NCI-H1105 treated with DMSO at 0.1 percent for 48 hours (cell line): ENCODE measurements at places on chromosomes 4 and X.

DNA sequence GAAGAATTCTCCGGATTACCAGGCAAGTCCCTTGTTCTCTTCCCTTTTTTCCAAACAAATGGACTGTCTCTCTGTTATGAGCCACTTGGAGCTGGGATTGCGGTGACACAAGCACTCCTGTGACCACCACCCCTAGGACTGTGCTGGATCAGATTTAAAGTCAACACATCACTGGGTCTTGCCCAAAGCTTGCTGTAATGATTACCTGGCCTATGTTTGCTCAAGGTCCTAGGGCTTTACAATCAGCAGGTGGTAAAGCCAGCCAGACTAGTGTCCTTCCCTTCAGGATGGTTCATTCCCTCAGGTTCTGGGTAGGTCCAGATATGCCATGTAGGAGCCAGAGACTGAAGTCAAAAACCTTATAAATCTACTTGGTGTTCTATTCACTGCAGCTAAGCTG, 144.7 kb downstream of the COX18 start:
- DNase-seq, result no peak

- DNase-seq, result no peak
Measured at GRCh38 chr4:137961051-137961438, 281.1 kb downstream of the SLC7A11 start.

DNA sequence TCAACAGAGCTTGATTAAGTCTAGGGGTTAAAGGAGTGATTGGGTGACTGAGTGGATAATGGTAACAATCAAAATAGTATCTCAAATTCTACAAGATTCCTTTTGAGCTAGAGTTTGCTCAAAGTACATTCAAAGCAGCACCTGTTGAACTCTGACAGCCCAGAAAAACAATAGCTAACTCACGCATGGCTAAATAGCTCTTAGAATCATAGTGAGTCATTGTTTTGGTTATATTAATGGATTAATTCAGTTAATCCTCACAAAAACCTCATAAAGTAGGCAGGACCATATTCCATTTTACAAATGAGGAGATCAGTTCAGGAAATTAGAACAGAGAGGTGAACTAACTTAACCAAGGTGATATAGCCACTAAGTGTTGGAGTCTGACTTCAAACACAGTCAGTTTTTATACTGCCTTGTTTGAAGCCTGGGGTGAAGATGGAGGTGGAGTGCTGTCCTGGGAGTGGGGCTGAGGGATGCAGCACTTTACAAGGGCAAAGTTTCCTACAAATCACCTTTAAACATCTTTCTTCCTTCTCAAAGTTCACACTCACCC, 35.9 kb upstream of the PPM1K start:
- DNase-seq, result no peak

DNA sequence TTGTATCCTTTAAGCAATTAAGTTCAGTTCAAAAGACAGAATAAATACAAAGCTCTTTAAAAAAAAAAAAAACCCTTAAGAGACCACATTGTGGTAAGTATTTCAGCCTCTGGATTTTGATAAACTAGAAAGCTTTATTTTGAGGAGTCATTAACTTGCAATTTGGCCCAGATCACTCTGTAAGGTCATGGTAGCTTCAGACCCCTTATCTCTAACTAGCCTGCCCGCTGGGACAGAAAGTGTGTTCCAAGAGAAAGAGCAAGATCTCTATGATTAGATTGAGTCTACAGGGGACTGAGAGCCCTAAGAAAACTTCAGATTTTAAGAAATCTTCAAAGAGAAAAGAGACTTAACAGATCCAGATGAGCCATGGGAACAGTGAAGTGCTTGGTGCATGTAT, 45.6 kb downstream of the GALNT7 start:
- no peak for DNase-seq

DNA sequence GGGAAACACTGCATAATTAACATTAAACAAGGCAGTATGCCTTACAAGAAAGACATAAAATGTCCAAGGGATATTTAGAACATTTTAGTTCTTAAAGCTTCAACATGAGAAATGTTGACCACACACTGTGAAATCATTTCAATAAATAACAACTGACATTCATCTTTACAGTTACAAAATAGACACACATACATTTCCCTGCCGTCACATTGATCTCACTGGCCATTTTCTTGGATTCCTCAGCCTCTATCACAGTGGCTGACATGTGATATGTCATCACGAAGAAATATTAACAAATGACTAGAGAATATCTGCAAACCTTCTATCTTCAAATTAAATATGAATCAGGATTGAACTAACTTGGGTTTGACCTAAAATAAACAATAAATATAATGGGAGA, 1.9 kb downstream of the CXCL2 start:
- no peak for DNase-seq

DNA sequence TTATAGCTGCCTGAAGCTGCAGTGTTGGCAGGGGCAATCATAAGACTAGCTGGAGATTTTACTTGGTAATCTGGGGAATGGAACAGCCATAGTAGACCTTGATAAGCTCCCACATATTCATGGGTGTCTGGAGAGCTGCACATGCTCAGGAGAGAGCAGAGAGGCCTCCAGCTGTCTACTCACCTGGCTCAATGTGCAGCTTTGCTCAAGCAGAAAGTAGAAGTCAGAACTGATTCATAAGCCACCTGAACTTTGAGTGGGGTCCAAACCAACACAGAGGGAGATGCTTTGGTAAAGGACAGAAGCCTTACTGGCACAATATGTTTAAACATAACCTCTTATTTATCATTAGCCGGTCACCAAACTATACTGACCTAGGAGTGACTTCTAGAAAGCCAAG, 54.4 kb downstream of the KDM6A start:
- DNase-seq, result no peak

- DNase-seq, result no peak
Measured at GRCh38 chr4:48681856-48682255, 98.2 kb downstream of the FRYL start.

DNA sequence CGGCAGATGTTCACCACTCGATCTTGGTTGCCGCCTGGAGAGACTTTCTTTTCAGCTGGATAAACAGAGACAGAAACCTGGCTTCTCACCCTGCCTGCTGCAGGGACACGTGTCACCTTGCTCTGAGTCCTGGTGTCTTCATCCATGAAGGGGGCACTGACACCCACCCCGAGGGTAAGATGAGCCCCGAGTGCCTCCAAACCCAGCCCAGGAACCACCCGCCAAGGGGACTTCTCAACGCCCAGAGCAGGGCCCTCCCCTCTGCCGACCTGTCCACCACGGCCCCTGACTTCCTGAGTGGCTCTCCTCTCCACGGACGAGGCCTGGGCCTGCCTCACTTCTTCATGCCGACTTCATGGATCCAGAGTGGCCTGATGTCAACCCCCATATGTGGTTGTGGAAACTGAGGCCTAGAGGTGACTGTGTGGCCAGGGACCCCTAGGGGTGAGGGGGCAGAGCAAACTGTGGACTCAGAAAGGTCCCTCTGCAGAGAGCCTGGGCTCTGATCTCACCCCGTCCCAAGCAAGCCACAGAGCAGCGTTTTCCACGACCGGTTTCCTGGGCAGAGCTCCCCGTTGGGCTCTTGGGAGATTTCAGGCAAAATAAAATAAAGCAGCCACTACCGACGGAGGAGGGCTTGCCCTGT, 5.1 kb downstream of the ADRA2C start:
- DNase-seq, result no peak

DNA sequence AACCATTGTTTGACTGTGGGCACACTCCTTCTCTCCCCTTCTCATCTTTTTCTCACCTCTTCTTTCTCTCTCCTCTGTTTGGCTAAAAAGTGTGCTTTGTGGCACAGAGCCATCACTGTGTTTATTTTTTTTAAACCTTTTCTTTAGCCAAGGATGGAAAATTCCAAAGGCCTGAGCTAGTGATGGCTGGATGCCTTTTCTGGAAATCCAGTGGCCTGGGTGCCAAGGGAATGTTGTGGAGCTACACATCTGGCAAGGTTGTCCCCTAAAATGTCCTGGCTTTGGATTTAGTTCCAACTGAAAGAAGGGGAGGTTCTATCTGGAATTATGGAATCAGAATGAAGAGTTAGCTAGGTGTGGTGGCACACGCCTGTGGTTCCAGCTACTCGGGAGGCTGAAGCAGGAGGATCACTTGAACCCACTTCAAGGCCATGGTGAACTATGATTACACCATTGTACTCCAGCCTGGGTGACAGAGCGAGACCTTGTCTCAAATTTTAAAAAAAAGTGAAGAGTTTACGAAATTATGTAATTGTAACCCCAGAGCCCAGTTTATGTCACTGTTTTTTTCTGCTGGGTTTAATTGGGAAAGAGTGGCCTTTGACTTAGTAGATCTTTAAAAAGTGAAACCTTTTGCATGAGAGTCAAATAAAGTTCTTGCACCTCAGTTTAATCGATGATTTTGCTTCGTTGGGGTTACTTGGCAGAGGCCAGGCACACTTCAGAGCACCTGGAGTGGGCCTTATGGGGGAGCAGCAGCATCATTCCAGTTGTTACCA, 17.7 kb downstream of the DOCK11 start:
- DNase-seq, result no peak

DNA sequence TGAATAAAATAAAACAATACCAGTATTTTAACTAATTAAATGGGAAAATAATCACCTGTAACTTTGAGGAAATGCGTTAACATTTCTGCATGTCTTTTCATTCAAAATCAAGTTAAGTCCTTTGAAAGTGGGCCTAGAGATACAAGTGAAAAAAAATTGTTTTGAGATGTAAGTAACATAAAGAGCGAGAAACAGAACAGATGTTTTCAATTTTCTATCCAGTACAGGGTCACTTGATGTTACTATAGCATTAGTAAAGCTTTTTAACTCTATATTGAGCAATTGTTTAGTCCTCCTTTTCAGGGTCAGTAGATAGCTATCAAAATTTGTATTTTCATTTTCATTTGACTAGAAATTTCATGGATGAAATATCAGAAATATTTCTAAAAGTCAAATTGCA, 761.4 kb downstream of the CCSER1 start:
- DNase-seq, result no peak

DNA sequence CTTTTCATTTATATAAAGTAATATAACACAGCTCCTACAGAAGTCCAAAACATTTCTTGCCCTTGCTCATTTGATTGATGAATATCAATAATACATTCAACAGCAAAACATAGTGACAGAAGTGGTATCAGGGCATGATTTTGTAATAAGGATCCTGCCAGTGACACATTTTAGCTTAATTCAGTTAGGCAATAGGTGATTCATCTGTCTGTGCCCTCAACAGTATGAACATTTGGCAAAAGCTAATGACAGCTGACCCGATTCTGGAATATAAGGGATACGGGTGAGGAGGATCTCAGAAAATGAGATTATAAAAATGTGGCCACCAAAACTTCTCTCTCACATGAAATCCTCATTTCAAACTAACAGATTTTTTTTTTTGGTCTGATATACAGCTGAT, 294.0 kb downstream of the CAMK2D start:
- DNase-seq, result no peak

DNA sequence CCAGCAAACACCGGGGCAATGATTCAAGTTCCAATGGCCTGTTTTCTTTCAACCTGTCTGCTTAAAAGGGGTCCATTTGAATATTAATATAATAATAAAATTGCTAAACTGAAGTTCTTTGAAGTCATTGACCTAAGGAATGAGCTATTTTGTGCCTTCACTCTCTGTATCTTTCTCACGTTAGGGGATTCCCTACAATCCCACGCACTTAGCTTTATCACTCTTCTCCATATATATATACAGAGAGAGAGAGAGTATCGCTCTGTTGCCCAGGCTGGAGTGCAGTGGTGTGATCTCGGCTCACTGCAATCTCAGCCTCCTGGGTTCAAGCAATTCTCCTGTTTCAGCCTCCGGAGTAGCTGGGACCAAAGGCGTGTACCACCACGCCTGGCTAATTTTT, 83.9 kb upstream of the NWD2 start:
- DNase-seq, result no peak

GRCh38 chr4:143289370-143289769, 47.3 kb upstream of the GAB1 start:
- DNase-seq, result no peak

DNA sequence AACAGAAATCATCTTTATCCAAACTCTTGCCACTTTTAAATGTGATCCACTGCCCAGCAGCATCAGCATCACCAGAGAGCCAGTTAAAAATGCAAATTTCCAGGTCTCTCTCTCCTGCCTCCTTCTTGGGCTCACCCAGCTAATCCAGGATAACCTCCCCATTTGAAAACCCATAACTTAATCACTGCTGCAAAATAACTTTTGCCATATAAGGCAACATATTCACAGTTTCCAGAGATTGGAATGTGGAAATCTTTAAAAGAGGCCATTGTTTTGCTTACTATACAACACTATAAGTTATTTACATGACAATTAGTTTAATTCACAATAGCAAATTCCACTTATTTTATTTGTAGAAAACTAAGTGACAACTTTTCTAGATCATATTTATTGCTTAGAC, 4.8 kb upstream of the EXOSC9 start:
- DNase-seq, result no peak

- no peak for DNase-seq
Measured at GRCh38 chrX:17040711-17041110, 94.3 kb downstream of the REPS2 start.

DNA sequence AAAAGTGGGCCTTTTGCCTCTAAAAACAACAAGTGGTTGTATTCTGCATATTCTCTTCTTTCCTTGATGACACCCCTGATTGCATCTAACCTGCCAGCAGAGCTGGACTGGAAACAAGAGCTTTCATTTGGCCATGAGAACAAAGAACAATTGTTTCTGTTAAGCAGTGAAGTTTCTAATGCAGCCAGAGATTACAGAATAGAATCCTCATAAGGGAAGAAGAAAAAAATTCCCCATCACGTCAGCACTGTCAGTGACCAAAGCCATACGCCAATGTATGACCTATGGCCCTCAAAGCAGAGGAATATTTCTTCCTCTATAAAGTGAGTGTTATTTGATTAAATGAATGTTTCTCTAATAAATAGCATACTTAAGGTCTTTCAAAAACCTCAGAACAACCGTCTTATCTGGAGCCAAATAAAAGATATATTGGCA, 529.1 kb upstream of the INTU start:
- no peak for DNase-seq

- DNase-seq, result no peak
Measured at GRCh38 chr4:147118528-147118927, 172.9 kb upstream of the TTC29 start.

DNA sequence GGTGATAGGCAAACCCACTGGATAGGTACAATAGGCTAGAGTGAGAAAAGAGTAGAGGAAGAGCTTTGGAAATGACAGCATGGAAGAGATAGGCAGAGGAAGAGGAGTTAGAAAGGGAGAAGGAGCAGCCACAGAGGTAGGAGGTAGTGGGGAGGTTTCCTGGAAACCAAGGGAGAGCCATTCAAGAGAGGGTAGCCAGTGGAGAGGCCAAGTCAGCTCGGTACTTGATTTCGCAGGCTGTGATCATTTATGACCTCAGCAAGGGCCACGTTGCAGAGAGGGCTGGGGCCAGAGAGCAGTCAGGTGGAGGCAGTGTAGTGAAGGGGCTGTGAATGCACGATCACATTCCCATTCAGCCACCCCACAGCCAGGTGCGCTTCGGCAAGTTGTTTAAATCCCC, 76.0 kb downstream of the TMEM131L start:
- no peak for DNase-seq

- DNase-seq, result no peak
Measured at GRCh38 chr4:3765271-3766035, 732 bp upstream of the ADRA2C start.

GRCh38 chr4:8093587-8094274, 64.9 kb downstream of the ABLIM2 start:
- no peak for DNase-seq
